ENCODE measurements at places on chromosomes 12 and 14. TPM values are rescaled to one million over a fixed set of nuclear protein-coding genes. Genes with fewer than 3 reads are reported as not detected.

The KRT6C gene
- not detected for polyA plus RNA-seq

The OTX2 gene
- not detected for polyA plus RNA-seq

- no peak for DNase-seq
Observed at GRCh38 chr14:34223373-34224148, 238.5 kb downstream of the SPTSSA start.

- DNase-seq: no peak
Observed at GRCh38 chr12:104535369-104535768, 78.6 kb downstream of the CHST11 start.

DNA sequence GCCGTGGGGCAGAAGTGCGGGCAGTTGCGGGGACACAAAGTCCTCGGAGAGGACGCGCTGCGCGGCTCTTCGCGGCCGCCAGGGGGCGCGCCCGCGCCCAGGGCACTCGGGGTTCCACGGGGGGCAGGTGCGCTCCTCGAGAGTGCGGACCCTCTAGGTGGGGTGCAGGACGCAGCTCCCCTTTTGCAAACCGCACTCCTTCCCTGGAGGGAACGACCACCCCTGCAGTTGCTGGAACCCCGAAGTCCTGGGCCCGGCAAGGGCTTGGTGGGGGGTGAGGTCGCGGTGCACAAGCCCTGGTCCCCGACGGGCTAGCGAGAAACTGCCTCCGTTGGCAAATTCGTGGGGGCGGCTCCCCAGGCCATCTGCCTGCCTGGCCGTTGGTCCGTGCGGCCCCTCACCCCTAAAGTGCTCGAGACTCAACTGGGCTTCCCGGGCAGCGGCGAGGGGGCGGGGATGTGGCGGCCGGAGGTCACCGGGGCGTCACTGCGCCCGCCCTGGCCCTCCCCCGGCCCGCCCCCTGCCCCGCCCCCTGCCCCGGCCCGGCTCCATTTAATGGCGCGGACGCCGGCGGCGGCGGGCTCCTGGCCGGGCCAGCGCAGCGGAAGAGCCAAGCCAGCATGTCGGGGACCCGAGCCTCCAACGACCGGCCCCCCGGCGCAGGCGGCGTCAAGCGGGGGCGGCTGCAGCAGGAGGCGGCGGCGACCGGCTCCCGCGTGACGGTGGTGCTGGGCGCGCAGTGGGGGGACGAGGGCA, at the start of gene ADSS1:
TSS of gene ADSS1 (plus strand) at position 579 of the 756 bp plus-strand sequence. CDS start at position 621, 42 bp downstream.
- no peak for DNase-seq

DNA sequence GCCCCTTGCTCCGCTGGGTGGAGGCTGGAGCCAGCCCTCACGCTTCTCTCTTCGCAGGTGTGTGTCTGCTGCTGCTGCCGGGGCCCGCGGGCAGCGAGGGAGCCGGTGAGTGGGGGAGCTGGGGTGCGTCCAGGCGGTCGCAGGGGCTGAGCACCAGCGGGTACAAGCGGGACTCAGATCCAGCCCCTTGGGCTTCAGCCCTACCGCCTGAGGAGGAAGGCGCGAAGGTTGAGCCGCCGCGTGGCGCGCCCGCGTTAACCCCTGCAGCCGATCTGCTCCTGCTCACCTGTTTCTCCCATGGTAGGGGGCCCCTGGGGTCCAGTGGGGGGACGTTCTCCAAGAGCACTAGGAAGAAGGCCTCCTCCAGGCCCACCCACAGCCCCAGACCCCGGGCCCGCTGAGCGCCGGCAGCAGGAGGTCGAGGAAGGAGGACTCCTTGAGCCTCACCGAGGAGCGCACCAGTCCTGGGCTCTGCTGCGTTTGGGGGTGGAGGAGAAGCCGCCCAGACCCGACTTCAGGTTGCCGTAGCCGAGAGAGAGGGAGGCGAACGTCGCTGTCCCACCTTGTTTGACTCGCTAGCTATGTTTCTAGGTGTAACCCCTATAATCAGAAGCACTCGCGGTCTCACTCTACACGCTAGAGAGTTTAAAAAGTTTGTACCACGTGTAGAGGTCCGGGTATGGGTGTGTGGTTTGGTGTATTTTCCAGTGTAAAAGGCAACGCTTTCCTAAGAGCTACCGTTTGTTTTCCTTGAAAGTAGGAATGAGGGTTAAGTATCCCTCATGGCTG, 834 bp downstream of the COCH start:
- DNase-seq: no peak

DNA sequence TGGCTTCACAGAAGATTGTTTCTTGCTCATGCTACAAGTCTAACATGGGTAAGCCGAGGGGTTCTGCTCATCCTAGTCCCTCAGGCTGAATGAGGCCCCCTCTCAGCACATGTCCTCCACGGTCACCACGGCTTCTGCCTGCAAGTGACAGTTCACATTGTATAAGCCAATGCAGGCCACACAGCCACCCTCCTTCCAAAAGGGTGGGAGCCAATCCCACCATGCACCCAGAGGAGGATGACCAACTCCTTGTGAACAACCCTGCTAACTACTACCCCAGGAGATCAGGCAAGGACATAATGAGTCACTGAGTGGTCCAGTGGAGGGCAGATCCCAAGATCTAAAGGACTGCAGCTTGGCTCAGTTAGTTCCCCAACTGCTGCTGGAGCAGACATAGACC, 6.1 kb downstream of the SPRING1 start:
- DNase-seq: no peak

GRCh38 chr14:91349481-91350074, 68.0 kb downstream of the CCDC88C start:
- DNase-seq: no peak
